ENCODE measurements at places on chromosomes 2 and 18.

GRCh38 chr18:840516-840915 lies 28.5 kb upstream of the YES1 start:
- no peak for DNase-seq

DNA sequence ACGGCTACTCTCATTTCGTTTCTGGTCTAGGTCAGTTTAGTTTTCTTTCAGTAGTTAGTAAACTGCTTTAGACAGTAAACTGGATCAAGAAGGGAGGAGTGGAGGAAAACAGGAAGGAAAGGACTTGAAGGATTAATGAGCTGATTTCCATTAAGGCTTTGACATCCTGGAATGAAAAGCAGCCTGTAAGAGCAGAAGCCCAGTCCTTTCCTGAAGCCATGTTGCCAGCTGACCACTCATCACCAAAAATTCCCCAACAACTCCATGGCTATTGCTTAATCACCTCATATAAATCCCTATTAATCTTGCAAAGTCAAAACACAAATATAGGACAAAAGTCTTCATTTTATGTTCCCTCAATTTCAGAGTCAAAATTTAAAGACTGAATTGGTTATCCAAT lies 113.7 kb upstream of the ZFP36L2 start:
- no peak for DNase-seq

- no peak for DNase-seq
These were observed 22.2 kb downstream of the ACVR2A start for GRCh38 chr2:147867050-147867449.

- DNase-seq, result peak; percentile 40
These were observed 118.8 kb downstream of the GYPC start for GRCh38 chr2:126774761-126775160.

GRCh38 chr2:119531292-119531691 lies 7.0 kb upstream of the SCTR start:
- DNase-seq, result no peak

- no peak for DNase-seq
These were observed 98.1 kb upstream of the RGPD4 start for GRCh38 chr2:107728586-107728985.

- DNase-seq, result peak; percentile 65
These were observed 12.6 kb upstream of the TMEM214 start for GRCh38 chr2:27019931-27020855.

- DNase-seq, result no peak
These were observed 76.4 kb downstream of the C2orf74 start for GRCh38 chr2:61238219-61239012.

DNA sequence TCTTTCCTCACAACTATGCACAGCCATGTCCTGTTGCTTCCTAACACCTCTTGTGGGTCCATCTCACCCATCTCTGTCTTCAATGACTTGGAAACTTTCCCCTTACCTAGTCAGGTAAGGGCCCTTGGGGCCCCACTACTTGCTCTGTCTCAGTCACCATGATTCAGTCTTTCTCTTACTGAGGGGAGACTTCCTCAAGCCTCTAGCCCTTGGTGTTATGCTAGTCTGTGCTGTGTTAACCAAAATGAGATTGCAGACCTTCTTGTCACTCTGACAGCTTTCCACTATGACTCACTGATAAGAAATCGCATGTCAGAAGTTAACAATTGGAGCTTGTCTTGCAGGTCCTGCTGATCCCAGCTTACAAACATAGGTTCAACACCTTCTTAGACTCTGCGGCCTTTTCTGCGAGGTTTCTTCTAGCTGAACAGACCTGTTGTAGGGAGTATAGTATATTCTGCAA lies 65.3 kb downstream of the WDR75 start:
- no peak for DNase-seq

GRCh38 chr2:37827911-37828511 lies 97.1 kb upstream of the RMDN2 start:
- no peak for DNase-seq

DNA sequence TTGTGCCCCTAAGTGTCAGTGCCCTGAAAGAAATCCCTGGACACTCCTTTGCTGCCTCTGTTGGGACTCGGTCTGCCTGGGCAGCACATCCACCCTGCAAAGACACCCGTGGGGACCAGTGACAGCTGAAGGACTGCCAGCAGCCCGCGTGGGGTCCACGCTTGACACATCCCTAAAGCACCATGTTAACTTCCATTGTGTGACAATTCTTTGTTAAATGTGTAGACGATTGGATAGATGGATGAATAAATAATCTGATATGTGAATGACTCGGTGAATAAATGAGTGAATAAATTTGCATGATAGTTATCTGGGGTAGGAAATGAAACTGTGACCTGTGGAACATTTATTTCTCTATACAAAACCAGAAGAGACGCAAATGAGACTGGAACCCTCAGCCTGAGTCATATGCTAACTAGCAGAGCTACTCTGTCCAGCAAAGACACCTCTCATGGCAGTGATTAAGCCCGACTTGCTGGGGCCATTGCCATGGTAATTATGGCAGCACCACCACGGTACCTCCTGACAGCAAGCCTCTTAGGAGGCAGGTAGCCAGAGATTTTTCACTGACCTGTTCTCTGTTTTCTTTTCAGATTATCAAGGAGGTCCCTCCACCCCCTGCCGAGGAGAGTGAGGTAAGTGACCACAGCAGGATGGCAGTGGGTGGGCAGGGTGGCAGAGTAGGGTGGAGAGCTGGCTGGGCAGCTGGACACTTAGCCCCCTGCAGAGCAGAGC lies 156.8 kb downstream of the ANTXR1 start:
- DNase-seq, result no peak

DNA sequence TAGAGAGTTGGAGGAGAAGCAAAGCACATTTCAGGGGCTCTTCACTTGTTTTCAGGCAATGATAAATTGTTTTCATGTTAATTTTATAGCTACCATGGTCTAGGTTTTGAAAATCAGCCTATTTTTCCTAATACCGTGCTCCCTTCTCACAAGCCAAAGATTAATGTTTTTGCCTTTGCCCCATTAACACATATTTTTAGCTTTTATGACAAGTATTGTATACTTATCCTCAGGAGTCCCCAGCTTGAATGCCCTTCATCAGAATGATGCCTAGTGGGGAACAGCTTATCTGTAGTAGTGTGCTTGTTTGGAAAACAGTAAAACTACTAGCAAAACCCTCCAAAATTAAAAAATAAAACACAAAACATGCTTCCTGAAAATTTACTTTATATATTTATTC lies 194.0 kb downstream of the LNPK start:
- DNase-seq, result no peak

DNA sequence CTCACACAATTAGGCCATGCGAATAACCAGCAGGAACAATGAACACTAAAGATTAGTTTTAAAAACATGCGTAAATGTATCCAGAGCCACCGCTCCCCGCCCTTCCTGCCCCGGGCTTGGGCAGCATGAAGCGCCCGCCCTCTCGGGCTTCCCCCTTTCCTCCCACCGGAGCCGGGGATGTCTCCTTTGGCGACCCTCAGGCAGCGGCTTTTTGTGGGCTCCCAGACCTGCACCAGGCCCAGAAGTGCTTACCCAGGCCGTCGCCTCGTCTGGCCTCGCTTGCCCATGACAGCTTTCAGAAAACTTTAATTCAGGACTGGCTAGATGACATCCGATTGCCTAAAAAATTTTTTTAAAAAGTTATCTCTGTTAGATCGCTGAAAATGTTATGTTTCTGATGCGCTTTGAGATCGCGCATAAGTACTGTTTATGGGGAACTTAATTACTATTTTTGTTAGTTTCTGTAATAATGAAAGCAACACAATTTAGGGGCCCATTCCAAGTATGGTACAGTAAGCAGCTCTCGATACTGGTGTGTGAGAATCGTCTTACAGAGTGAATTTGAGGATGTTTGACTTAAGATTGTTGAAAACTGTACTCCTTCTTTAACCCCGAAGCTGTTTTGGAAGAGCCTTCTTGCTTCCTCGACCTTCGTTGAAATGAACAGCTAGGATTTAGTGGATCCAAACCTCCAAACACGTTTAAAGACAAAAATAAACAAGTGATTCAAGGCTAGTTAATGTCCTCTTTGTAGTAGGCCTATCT lies 1.1 kb downstream of the MAP3K20 start:
- DNase-seq, result peak; percentile 56

DNA sequence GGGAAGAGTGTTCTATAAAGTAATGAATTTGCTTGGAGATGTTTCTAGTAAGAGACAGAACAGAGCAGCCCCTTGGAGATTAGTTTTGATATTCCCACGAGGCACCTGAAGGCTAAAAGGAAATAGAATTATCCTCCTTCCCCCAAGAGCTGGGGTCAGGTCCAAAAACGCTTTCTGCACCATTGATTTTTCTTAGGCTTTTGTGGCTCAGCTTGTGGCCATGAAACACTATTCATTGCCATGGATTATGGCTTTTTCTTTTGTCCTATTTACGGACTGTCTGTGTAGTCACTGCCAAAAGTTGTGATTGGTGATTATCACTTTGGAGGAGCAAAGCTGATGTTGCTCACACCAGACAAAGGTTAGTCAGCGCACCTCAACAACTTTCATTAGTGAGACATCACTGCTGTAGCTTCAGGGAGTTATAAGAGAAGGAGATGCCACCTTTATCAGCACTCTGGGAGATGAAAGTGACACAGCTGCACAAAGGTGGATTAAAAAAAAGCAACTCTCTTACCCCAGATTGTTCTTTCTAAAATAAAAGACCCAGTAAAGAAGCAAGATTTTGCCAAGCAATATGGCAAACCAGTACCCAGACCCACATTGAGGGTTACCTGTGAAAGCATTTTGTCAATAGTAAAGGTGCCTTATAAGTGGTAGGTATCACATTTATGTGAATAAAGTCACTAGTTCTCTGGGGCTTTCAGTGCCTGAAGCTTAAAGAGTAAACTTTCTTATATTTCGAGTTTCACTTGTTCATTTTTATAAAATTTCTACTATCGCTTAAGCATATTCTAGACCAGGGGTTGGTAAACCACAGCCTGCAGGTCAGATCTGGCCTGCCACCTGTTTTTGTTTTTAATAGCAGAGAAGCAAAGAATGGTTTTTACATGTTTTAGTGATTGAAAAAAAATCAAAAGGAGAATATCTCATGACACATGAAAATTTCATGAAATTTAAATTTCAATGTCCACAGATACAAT lies 10.6 kb downstream of the CXCR4 start:
- no peak for DNase-seq

- DNase-seq, result no peak
These were observed 57.3 kb upstream of the PSMD14 start for GRCh38 chr2:161250864-161251436.

DNA sequence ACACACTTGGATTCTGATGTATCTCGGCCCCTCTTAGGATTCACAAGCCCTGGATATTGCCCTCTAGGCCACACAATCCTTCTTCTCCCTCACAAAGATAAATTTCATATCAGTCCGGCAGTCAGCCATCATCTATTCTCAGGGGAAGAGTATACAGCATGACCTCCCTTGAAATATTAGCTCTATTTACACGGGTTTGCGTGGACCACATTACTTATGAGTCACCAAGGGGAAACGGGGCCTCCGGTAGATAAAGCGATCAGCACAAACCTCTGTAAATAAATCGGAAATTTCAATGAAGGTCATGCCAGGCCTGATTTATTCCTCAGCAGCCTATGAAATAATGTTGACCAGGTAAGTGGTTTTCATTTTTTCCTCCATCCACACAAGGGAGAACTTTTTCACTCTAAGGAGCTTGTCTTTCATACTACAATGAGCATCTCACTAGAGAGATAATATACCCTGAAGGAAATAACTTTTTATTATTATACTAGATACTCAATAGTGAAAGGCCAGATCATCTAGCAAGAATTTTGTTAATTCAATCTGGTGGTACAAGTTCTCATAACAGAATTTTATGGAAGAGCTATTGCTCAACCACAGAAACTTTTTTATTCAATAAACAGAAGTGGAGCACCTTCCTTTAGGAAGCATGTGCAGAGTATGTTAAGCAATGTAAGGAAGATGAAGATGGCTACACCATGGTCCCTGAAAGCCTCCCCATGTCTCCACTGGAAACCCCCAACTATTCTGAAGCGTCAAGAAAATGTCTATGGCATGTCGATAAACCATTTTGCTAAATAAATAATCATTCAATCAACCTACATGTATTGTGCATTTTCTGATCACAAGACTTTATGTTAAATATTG lies 125.2 kb upstream of the PIK3C3 start:
- DNase-seq, result no peak

DNA sequence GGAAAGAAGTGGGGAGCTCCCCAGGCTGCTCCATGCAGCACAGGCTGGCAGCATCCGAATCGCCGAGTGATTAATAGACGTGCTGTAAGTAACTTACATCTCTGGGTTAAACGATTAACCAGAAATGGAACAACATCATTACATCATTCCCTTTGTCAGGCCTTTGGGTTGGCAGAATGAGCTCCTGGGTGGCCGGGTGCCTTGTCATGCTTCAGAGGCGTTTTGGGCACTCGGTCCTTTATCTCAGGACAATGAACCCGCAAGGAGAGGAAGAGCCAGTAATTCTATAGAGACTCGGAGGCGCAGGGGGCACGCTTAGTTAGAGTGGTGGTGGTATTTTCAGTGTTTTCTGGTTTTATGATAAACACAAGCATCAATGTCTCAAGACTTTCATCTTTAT lies 146.9 kb upstream of the TPO start:
- no peak for DNase-seq

- DNase-seq, result no peak
These were observed 15.7 kb downstream of the TGFBRAP1 start for GRCh38 chr2:105313877-105314276.

DNA sequence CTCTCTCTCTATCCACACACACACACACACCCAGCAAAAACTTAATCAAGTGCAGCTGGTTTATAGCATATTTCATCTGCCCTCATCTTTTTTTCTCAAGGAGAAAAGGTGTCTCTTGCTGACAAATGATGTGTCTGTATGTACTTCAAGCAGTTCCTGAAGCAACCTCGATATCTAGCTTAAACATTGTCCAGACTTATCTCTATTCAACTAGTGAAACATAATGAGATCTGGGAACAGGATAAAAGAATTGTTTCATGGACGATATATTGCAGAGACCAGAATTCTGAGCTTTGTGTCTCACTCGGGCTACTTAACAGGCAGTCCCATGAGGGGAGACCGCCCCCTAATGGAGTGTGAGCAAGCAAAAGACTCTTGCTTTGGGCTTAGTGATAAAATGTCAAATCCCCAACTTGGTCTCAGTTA lies 929.2 kb upstream of the SOX11 start:
- DNase-seq, result no peak

GRCh38 chr2:39593439-39594393 lies 72.0 kb upstream of the TMEM178A start:
- DNase-seq, result no peak

DNA sequence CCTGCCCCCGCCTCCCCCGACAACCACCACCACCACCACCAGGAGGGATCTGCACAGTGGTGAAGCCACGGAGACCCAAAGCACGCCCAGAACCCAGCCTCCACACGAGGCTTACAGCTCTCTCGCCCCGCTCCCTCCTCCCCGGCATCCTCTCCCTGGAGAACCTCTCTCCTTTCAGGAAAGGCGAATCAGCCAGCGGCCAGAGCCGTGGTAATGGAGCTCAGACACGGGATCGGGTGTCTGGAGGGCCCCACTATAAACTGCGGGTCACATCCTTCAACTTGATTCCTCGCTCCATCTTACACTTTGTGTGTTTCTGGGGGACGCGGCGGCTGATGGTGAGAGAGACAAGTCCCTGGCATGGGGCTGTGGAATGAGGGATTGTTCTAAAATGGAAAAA lies 271.5 kb upstream of the SIX2 start:
- no peak for DNase-seq

- DNase-seq, result peak; percentile 44
These were observed 238.8 kb downstream of the LDLRAD4 start for GRCh38 chr18:13457327-13457726.

All from tibial artery (tissue), 4 donors.